Right cardiac atrium (tissue), 5 donors: ENCODE measurements at places on chromosomes 13 and 19. TPM values are rescaled to one million over a fixed set of nuclear protein-coding genes. Genes with fewer than 3 reads are reported as not detected.

DNA sequence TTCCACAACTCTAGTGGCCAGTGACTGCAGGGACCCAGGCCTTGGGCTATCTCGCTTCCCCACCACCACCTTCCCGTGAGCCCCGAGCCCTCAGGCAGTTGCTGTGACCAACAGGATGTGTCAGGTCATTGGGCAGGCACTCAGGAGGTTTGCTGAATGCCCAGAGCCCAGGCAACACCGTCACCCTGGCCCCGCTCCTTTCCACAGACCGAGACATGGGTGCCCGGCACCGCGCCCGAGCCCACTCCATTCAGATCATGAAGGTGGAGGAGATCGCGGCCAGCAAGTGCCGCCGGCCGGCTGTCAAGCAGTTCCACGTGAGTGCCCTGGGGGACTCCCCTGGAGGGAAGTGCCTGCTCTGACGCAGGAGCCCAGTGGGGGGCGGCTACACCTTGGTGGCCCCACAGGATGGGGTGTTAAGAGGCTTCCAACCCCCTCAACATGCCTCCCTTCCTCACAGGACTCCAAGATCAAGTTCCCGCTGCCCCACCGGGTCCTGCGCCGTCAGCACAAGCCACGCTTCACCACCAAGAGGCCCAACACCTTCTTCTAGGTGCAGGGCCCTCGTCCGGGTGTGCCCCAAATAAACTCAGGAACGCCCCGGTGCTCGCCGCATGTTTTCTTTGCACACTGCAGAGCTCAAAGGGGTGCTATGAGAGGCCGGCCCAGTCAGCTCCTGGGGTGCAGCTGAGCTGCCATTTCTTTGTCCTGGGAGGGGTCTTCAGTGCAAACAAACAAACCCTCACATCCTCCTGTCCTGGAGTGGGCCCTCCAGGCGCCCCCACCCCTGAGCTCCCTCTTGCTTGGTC, 3.2 kb downstream of the RPL18A start:
- DNase-seq = no peak

The MEGF8 gene
- total RNA-seq = 36.3 TPM

- no peak for DNase-seq
Observed at GRCh38 chr13:50867637-50867945, 24.1 kb upstream of the DLEU7 start.

DNA sequence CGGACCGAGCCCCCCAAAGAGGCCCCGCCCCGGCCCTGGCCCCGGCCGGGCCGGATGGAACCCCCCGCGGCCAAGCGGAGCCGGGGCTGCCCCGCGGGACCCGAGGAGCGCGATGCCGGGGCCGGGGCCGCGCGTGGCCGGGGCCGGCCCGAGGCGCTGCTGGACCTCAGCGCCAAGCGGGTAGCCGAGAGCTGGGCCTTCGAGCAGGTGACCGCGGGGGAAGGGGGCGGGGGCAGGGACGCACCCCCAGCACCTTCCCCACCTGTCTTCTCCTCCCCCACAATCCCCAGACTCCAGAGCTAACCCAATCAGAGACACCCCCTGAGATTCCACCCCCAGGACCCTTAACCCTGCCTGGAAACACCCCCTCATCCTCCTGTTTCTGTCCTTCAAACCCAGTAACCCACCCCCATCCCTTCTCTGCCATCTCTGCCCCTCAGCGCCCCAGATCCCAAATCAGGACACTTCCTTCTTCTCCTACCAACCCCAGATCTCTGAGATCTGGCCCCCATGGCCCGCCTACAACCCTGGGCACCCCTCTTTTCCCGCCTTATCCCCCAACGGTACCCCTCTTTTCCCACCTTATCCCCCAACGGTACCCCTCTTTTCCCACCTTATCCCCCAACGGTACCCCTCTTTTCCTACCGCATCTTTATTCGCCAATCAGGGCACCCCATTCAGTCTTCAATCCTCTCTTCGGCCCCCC, 505 bp downstream of the ZSWIM4 start:
- DNase-seq = peak; percentile 69

- no peak for DNase-seq
Observed at GRCh38 chr19:16336571-16336970, 11.9 kb downstream of the KLF2 start.

GRCh38 chr13:70311191-70311590, 202.9 kb upstream of the KLHL1 start:
- no peak for DNase-seq

GRCh38 chr19:22199171-22199570, 2.4 kb upstream of the ZNF676 start:
- no peak for DNase-seq

The SMIM17 gene
- total RNA-seq = not detected

The OR7C1 gene
- not detected for total RNA-seq

The ZNF441 gene
- total RNA-seq = 6.7 TPM

The THAP8 gene
- 4.5 TPM for total RNA-seq

The MARCHF2 gene
- total RNA-seq = 106 TPM

The STAP2 gene
- total RNA-seq = 11.8 TPM

The TSHZ3 gene
- total RNA-seq = 7.0 TPM

The ALG5 gene
- total RNA-seq = 14.7 TPM

DNA sequence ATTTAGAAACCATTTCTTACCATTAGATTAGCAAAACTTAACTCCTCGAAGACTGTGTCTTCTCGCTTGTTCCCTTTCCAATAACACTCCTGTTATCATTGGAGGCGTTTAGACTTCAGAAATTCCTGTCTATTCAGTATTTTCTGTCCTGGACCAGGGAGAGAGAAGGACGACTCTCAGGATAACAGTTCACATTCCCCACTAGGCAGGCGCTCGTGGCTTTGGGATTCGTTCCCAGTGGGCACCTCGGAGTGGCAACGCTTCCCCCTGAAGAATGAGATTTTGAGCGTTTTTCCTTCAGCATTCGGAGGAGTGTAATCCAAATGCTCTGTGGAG, 429 bp upstream of the ZNF225 start:
- no peak for DNase-seq

GRCh38 chr13:30193279-30194234, 113.8 kb downstream of the KATNAL1 start:
- no peak for DNase-seq

GRCh38 chr19:36207605-36208252, 6.7 kb downstream of the ZNF565 start:
- no peak for DNase-seq

The VAV1 gene
- 3.7 TPM for total RNA-seq

GRCh38 chr13:113584870-113585671, 518 bp downstream of the TFDP1 start:
- no peak for DNase-seq

GRCh38 chr13:73697166-73697565, 437.0 kb downstream of the KLF12 start:
- DNase-seq = no peak

DNA sequence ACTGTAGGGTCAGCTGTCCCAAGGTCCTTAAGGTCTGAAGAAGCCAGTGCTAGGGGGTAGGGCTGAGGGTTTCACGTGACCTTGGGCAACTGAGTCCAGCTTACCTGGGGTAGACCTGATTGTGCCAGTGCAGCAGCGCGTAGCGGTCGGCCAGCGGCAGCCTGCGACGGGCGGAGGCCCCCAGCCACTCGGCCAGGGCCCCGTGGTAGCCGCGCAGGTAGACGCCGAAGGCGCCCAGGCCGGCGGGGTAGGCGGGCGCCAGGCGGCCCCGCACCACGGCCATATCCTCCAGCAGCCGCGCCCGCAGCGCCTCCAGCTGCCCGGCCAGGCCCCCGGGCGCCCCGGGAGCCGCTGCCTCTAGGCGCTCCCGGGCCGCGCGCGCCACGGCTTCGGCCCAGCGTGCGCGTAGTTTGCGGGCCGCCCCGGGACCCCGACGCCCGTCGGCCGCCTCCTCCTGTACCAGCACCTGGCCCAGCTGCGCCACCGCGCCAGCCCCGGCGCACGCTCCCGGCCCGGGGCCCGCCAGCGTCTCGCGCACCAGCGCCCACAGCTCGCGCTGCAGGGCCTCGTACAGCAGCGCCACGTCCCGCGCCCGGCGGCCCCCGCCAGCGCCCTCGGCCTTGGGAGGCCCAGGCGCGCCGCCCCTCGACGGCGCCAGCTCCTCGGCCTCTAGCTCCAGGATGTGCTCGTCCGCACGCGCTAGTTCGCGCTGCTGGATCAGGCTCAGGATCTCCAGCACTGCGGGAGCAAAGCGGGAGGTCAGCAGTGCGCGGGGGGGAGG, 10.9 kb downstream of the EXOC3L2 start:
- no peak for DNase-seq

The PNMA8A gene
- 15.7 TPM for total RNA-seq

The ZNF667 gene
- 3.3 TPM for total RNA-seq

The DHDH gene
- total RNA-seq = not detected

DNA sequence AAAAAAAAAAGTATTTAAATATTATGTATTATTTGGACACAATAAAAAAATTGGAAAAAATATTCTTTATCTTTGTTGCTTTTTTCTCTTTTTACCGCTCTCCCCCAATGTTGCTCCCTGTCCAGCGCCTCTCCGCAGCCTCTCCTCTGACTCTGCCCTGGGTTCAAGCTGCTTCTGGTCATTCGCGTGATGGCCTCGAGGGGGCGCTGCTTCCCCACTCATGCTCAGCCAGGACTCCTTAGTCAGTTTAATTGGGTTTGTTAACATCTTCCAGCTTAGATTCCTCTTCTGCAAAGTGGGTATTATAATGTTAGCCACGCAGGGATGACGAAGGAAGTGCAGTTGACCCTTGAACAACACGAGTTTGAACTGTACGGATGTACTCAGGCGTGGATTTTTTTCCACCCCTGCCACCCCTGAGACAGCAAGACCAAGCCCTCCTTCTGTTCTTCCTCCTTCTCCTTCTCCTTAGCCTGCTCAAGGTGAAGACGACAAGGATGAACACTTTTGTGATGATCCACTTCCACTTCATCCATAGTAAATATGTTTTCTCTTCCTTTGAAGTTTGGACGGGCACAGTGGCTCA, 4.9 kb upstream of the NWD1 start:
- DNase-seq = peak; percentile 82

- DNase-seq = peak; percentile 84
Observed at GRCh38 chr19:31350693-31351055, 1.4 kb upstream of the TSHZ3 start.

- no peak for DNase-seq
Observed at GRCh38 chr13:31631071-31631470, 108.3 kb upstream of the RXFP2 start.

- no peak for DNase-seq
Observed at GRCh38 chr13:43354153-43354945, 331.0 kb downstream of the DNAJC15 start.

- DNase-seq = no peak
Observed at GRCh38 chr13:110643768-110644421, 28.6 kb downstream of the NAXD start.
